Iris pigment epithelial cell (primary cell): ENCODE measurements at places on chromosomes 16 and 17.

GRCh38 chr16:89253548-89254287 lies 36.2 kb downstream of the ZNF778 start:
- DNase-seq = no peak

DNA sequence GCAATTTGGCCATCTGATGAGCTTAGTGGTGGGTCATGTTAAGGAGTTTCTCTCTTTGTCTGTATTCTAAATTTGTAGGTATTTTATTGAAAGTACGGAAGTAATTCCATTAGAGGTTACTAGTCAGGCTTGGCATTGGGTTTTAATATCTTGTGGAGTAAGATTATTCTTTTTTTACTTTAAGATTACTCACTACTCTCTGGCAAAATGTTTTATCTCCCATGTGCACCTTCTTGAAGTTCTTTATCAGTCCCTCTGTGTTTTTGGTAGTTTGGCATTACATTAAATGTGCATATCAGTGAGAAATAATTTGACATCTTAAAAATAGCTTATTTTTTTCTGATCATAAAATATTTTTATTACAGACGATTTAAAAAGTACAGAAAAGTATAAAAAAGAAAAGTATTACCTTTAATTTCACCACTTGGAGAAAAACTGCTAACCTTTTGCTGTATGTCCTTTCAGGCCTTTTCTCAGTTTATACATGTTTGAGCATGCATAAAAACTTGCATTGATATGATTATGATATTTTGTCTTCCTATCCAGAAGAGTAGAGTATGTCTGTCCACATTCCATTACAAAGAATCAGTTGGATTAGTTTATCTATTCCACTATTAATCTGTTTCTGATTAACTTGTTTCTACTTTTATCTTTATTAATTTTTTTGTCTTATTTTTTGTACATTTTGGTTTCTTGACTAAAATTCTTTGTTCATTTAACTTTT lies 198.3 kb downstream of the SPECC1 start:
- no peak for DNase-seq

- no peak for DNase-seq
Measured at GRCh38 chr16:6484081-6484480, 848.6 kb upstream of the RBFOX1 start.

GRCh38 chr16:70738083-70738977 lies 52.5 kb upstream of the MTSS2 start:
- peak; percentile 61 for DNase-seq

- peak; percentile 51 for DNase-seq
Measured at GRCh38 chr17:42660692-42661345, 1.7 kb downstream of the TUBG2 start.

GRCh38 chr16:72928090-72928981 lies 119.6 kb downstream of the ZFHX3 start:
- no peak for DNase-seq

- no peak for DNase-seq
Measured at GRCh38 chr17:82474223-82475010, 15.9 kb downstream of the NARF start.

GRCh38 chr17:52049496-52049895 lies 109.0 kb downstream of the CA10 start:
- DNase-seq = no peak

DNA sequence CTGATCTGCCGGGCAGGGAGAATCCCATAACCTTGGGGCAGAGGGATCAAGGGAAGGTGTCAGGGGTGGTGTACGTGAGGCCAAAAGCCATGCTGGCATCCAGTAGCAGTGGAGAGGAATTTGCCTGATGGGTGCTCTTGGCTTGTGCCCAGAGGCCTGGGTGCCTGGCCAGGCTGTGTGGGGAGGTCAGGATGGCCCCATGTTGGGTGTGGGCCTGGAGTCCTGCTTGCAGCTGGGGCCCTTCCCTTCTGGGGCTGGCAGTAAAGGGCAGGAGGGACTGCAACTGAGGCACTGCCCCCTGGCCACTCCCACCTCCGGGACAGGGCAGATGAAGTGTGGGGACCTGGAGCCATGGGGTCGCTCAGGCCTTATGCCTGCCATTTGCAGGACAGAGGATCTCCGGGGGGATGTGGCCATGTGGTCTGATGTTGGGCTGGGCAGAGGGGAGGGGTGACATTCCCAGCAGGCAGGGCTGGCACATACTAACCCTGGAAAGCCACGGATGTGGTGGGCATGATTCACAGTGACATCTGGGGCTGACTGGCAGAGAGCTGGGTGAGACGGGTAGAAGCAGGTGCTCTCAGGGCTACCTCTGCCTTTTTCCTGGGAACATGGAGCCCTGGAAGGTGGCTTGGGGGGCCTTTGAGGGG lies 3.5 kb downstream of the FMNL1 start:
- no peak for DNase-seq

DNA sequence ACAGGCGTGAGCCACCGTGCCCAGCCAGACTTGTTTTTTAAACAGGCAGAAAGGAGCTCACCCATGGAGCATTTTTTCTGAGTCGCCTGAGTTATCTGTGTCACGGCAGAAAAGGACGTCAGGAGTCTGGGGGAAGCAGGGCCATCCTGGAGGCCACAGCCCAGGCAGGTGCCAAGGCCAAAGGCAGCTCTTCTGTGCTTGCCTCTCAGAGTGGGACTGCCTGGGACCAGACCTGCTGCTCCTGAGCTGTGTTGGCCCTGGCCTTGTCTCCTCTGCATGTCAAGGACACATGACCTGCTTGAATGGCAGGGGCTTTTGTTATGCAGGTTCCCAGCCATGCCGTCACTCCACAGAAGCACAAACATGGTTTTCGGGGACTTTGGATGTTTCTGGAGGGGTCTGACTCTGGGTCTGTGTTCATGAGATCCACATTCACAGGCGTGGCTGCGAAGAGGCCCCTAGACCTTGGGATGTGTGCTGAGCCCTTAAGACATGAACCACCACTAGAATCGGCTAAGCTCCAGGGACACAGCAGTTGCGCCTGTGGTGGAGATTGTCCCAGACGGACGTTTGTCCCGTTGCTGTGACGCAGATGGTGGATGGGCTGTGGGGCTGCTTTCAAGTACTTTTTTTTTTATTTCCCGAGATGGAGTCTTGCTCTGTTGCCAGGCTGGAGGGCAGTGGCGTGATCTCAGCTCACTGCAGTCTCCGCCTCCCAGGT lies 33.8 kb downstream of the FOXK2 start:
- DNase-seq = no peak

DNA sequence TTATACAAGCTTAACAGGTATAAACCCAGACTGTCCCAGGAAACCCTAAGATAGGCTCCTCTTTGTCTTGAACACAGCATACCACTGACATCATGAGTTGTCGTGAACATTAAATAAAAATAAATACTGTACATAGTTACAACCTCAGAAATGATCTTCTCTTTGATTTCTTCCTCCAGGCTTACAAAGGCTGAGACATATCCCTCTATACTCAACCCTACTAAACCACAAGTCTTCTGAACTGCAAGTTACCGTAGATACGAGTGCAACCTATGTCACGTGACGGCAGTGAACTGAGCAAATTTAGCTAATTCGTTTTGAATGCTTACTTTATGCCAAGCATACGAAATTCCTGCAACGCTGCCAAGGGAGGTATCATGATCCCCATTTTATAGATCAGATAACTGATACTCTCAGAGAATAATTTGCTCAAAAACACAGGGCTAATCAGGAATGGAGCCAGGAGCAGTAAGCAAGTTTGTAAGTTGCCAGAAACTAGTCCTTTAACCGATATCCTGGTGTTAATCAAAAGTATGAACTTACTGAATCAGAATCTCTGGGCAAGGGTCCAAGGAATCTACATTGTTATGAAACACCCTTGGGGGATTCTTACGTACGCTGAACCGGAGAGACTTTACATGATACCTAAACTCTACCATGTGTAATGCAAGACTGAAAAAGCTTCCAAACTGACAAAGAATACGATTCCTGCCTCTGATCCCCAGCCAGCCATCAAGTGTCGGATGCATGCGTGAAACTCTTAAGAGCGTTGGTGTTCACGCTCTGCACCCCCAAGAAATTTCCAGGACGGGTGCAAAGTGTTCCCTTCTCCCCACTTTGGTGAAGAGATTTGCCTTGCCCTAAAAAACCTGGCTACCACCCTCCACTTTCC lies 106.2 kb downstream of the XYLT1 start:
- DNase-seq = peak; percentile 21

DNA sequence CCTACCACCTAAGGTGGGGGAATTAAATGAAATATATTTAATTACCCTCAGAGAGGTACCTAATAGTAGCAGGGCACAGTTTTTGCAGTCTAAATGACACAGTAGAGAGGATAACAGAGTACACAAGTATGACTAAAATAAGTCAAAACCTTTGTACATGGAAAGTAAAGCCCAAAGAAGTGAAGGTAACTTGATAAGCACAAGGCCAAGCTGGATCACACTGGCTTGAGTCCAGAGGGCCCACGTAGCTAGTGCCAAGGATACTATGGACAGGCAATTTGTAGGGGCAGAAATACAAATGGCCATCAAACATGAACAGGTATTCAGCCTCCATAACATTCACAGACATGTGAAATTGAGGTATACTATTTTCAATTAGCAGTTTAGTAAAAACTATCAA lies 7.6 kb downstream of the MYO18A start:
- no peak for DNase-seq

DNA sequence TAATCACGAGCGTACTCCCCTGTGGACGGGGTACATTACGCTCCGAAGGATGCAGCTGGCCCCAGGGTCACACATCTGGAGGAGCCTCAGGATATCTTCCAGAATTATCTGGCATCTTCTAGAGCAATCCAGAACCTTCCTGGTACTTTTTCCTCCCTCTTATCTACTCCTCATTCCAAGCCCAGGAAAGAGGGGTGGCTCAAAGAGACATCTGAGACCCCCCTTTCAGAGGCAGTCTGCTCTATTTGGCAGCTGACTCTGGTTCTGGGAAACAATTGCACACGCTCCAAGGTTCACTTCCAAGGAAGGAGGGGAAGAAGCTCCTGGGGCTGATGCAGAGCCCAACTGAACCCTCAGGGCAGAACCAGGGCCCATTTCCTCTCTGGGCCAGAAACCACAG lies 14.9 kb downstream of the RBFOX3 start:
- no peak for DNase-seq
